Hematopoietic multipotent progenitor cell treated with erythropoietin and hydrocortisone succinate and interleukin-3 and kit ligand, for 8 days (in vitro differentiated cells): ENCODE measurements at places on chromosomes 16 and 17.
A peak's percentile ranks its signal among the peaks of the same experiment; 100 is the strongest.

GRCh38 chr17:47203984-47204721 is 5.0 kb upstream of the MYL4 start:
- peak; percentile 61 for DNase-seq

DNA sequence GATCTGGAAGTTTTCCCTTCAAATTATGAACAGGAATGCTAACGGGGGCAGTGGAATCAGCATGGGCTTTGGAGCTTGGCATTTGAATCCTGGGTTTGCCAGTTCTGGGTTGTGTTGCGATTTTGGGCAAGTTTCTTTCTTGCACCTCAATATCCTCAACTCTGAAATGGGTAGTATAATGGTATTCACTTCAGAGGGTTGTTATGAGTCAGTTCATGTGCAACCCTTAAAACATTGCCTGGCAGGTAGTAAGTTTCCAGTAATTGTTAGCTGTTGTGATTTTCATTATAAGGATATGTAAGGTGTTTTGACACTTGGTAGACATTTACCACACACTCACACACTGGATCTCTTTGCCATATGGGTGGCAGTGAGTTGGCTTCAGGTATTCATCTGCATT is 33.4 kb downstream of the SNX29 start:
- no peak for DNase-seq

- peak; percentile 92 for DNase-seq
These were observed at the start of gene TBX6 for GRCh38 chr16:30091474-30092372. TBX6 (minus strand) TSS chr16:30091924; CDS start chr16:30091193, 731 bp downstream.

- DNase-seq = no peak
These were observed 1.3 kb downstream of the PLEKHH3 start for GRCh38 chr17:42675348-42675964.

- no peak for DNase-seq
These were observed 35.5 kb upstream of the ZC3H18 start for GRCh38 chr16:88534638-88535190.

DNA sequence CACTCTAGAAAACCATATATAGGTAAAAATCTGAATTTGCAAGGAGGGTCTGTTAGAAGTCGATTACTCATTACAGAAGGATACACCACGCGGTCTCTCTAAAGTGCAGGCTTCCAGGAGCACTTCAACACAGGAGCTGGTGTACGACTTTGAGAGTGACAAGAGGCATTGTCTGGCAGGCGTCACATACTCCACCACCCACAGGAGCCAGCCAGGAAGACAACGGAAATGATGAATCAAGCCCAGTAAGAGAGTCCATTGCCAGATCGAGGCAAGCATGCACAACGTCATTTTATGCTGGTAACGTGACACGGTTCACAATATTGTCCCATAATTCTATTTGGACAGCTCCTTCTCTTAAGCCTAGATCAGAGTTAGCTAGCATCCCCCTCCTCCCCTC is 15.0 kb upstream of the CACNG4 start:
- DNase-seq = no peak

DNA sequence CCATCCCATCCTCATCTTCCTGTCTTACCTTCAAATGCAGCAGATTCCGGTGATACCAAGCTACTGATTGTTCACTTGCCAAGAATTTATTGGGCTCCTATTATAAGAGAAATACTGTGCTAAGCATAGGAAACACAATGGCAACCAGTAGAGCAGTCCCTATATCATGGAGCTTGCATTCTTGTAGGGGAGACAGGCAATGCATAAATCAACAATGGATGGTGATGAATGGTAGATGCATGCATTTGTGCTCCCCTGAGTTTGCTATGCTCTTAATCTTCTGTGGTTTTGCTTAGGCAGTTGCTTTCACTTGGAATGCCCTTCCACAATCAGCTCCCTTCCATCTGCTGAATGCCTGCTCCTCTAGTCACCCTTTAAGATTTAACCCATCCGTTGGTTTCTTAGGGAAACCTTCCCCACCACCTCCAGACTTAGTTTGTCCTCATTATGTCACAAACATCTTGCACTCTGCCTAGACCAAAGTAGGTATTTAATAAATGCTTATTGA is 200.2 kb upstream of the TOX3 start:
- no peak for DNase-seq

- no peak for DNase-seq
These were observed 2.4 kb downstream of the THRA start for GRCh38 chr17:40064971-40065768.

DNA sequence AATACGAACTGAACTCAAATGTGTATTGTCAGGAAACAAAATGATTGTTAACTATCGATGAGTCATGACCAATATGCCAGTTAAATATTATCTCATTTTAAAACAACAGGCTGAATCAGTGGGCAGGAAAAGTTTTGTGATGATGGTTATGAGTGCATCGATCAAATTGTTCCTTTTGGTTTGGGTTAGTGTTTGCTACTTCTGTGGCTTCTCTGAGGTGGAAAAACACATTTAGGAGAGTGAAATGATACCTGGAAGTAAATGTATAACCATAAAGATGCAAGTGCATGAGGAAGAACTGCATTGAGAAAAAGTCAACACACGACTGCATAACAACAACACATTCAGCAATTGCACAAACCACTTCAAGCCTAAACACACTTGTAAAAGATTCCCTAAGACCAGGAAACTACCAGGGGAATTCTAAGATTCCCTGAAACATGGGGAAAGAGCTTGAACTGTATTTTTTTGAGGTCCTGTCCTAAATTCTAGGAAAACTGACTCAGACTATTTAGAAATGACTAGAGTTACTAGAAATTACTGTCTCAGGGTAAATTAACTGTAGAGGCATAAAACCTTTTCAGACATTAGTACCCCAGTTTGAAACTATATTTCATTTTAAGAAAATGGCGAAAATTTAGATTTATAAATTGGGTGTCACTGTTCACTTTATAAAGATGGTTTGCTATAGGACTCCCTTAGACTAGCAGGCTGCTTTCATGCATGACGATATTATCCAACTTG is 44.8 kb downstream of the CDYL2 start:
- no peak for DNase-seq

DNA sequence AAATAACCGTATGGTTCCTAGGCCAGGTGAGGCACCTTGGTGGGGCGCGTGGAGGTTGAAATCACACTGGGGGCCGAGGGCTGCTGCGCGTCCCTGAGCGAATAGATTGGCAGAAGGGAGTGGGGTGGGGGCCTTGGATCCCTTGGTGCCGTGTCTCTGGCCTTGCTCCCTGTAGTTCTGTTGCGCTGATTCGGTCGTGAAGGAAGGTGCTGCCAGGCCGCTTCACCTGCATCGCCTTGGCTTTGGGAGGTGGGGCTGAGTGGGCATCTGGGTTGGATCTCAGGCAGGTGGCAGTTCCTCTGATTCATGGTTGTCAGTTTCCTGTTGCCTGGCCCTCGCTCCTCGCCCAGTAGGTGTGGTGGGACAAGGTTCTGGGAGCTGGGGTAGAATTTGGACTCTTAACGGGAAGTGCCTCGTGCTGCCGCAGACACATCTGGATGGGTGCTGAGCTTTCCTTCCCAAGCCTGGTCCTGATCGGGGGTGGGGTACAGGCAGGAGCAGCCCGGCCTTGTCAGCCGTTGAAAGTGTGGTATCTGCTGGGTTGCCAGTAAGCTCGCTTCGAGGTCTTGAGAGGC is 30.1 kb downstream of the PGS1 start:
- no peak for DNase-seq

GRCh38 chr16:11254913-11255736 is 879 bp downstream of the SOCS1 start:
- peak; percentile 50 for DNase-seq
